ENCODE measurements at places on chromosomes 16 and 17.

- no peak for DNase-seq
Observed at GRCh38 chr17:12522743-12523183, 142.9 kb upstream of the MYOCD start.

- no peak for DNase-seq
Observed at GRCh38 chr16:11452298-11452697, 107.0 kb downstream of the RMI2 start.

DNA sequence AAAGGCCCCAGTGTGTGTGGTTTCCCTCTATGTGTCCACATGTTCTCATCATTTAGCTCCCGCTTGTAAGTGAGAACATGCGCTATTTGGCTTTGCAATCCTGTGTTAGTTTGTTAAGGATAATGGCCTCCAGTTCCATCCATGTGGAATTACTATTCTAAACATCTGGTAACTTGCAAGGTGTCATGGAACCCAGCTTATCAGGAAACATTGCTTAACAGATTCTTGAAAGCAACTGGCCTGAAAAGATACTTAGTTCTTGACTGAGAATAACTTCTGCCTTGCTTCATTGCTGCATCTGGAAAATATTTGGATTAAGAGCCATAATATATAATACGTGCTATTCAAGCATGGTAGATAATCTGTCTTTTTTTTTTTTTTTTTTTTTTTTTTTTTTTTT lies 27.8 kb downstream of the PAFAH1B1 start:
- DNase-seq = no peak

DNA sequence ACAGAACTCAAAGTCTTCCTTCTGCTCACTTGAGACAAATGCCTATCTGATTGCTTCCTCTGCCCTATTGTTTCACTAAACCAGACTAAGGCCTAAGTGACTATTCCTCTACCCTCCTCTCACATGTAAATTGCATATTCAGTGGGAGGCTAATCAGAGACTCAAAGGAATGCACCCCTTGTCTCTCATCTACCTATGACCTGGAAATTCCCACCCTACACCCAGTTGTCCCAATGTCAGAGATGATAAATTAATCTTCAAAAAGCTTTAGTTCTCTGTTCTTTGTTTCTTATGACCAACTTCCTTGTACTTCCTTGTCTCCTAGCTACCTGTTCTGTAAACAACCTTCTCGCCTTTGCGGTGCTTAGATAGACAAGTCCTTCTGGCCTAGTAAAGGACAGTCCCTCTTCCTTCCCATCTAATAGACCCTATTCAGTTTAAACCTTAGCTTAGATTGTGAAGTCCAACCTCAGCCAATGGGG lies 76.0 kb downstream of the EMP2 start:
- DNase-seq = no peak

DNA sequence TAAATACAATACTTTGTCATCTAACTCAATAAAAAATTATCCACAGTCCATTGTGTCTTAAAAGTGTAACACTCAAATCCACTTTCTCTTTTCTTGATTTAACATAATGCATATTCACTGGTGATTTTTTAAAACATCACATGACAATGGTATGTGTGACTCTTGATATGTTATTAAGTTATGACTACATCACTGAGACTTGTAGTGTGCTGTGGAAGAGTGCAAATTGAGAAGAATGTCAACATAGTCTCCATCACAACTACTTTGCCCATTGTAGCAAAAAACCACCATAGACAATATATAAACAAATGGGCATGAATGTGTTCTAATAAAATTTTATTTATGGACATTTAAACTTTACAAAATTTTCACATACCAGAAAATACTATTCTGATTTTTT lies 380.7 kb upstream of the PMFBP1 start:
- DNase-seq = no peak

GRCh38 chr17:83031321-83031945 lies 48.0 kb upstream of the METRNL start:
- DNase-seq = no peak

Measured in activated effector memory CD4-positive, alpha-beta T cell treated with Interleukin-2 at 50 U/mL for 16 hours (primary cell).